RPMI8226 (cell line): ENCODE measurements at places on chromosomes 6 and 20.

GRCh38 chr6:73258721-73259120 lies 4.3 kb downstream of the KHDC1 start:
- DNase-seq, result no peak

- DNase-seq, result no peak
Observed at GRCh38 chr6:125095580-125096301, 57.8 kb upstream of the TPD52L1 start.

- DNase-seq, result no peak
Observed at GRCh38 chr20:38228436-38228835, 32.1 kb downstream of the KIAA1755 start.

DNA sequence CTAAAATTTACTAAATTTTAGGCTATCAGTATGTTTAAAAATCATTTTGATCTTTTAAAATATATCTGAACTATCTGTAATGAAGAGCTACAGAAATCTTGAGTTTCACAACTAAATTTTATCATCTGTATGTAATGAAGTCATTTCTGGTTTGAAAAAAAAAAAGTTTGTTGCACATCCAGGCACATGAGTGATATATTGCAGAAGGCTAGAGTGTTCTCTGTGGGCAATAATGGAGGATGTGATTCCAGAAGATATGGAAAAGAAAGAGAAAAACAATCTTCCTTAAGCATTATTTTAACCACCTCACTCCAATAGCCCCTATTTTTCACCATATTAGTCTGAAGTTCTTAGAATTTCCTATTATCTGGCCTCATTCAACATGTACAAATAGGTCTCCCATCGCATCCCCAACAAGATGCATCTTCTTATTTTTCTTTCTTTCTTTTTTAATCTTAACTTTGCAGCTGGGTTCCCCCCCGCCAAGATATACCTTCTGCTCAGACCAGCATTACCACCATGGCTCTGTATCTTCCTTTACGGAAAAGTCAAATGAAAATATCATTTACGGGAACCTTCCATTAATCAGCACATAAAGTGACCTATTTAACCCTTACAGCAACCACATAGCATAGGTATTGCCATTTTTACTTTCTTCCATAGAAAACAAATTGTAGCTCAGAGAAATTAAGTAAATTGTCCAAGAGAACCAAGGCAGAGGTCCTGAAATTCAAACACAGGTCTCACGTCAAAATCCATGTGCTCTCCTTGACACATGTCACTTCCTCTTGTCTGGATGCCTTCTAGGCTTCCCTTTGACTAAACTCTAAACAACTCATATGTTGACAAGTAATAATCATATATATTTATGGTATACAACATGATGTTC lies 116.9 kb downstream of the KIF13A start:
- no peak for DNase-seq

DNA sequence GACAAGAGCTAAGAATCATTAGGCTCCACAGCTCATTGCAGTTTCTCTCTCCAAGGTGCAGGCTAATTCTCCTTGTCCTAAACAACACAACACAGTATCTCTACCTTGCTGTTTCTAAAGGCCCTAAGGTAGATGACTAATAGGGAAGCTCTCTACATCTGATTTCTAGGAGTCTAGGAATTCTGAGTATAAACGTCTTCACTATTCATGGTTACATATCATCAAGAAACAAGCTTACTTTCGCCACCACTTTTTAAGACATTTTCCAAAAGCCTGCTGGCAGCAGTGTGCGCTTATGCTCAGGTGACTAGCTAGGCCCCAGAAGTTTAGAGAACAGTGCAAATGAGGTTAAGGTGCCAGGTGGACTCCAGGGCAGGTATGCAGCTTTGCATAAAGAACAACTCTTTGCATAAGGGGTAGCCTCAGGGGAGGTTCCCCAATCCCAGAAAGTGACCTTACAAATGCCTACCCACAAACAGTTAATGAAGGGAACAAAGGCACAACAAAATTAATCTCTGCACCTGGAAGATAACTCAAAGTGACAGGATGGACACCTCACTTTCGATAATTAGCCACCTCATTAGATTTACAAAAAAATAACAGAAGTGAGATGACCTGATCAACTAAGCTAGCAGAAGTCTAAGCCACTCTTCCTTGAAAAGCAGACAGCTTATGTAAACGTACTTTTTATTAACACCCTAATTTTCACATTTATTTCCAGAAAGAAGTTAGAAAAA lies 20.1 kb downstream of the B4GALT5 start:
- DNase-seq, result no peak

DNA sequence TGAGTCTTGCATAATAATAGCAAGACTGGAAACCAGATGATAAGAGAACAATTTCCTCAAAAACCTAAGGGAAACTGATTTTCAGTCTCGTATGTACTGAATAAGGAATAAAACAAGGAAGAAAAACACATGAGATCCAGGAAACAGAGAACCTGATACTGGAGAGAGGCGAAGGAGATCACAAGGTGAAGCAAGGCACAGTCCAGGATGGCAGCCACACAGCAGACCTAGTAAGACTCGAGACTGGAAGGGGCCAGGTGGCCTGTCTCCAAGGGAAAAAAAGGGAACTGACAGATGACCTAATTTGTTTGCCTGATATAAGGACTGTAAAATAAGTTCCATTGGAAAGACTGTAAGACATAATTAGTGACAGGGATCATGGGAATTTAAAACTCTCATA lies 71.1 kb downstream of the TASP1 start:
- DNase-seq, result no peak

GRCh38 chr6:113744861-113745260 lies 112.3 kb upstream of the MARCKS start:
- no peak for DNase-seq

DNA sequence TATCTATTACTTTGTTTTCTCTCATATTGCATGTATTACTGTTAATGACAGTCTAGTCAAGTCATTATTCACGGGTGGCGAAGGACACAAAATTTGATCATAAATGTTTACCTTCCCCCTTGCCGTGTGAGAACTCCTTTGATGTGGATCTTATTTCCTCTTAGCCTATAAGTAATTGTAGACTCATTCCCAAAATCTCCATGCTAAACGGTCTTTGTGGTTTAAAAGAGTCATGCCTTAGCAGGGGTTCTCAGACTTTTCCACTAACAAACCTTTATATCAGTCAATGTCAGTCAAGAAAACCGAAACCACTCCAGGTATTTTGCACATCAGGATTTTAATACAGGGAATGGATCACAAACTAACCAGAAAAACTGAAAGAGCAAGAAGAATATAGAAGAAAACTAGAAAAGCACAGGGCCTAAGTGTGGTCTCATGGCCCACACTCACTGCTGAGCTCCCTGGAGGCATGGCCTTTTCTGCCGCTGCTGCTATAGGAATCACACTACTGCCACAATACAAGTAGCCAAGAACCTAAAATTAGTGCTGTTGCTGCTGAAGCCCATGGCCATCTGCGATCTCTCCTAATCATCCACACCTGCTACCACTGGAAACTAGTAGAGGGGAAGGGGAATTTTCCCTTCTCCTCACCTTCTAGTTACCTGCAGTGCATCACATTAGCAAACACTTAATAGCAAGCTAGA lies 186.0 kb upstream of the POU3F2 start:
- DNase-seq, result no peak

DNA sequence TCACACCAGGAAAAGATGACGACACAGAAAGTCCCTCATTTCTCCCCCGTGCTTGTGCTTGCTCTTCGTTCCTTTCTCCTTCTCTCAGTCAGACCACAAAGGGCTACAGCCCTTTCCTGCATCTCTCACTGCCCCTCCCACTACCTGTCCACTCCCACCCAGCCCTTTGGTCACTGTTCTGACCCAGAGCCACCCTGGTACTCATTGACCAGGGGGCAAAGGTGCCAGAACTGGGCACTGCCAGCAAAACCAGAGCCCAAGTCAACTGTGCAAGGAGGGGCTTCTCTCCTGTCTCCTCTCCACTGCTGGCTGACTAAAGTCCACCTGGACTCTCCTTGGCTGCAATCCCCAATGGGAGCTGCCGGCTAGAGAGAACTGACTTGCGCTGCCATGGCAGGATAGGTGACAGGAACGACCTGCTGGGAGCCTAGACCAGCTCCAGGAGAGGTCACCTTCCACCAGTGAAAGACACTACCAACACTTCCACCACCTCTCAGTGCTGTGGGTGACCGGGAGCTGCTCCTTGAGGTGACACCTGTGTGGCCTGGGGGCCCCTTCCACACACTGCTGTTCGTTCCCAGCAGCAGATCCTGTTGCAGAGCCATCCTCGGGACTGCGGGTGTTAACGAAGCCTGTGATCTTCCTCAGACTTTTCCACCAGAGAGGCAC lies 32.8 kb downstream of the KCNK17 start:
- no peak for DNase-seq

DNA sequence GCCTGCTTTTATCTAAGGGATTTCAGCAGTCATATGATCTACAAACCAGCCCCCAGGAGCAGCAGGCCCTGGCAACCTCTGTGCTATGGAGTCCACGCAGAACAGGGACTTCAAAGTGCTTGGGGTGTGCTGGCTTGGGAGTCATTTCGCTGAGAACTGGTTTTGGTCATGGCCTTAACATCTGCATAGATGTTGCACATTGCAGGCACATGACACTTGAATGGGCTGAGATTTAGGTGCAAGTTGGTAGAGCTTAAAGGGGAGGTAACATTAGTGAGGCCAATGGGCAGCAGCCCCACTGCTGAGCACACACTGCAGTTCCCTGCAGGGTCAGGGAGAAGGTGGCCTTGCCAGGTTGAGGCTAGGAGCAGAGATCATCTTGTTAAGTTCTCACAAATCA lies 43.6 kb downstream of the RREB1 start:
- DNase-seq, result no peak

- no peak for DNase-seq
Observed at GRCh38 chr6:1326535-1327121, 14.7 kb downstream of the FOXQ1 start.

DNA sequence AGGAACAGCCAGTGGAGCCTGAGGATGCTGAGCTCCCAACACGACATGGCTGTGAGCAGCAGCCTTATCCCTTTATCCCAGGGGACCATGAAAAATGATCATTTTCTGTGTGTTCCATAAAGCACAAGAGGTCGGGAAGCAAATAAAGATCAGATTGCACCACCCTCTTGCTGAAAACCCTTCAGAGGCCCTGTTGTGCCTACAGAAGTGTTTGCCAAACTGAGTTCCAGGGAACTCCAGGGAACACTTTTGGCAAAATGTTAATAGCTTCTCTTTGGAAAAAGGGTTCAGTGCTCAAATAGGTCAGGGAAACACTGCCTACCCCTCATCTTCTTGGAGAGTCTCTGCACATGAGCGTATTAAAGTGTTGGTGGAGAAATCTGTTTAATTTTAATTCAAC lies 24.4 kb downstream of the ARMC2 start:
- no peak for DNase-seq

DNA sequence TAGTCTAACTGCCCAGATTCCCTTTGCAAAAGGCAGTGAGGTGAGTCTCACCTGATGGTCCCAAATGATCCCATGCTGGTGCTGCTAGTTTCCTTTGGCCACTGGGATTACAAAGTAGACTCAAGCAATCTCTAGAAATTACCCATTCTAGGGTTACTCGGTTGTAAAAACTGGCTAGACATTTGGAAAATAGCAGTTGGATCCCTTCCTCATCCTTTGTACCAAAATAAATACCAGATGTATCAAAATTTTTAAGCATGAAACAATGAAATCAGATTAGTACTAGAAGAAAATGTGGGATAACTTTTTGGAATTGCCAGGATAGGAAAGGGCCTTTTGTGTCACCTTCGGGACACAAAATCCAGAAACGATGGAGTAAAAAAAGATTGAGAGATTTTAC lies 112.9 kb upstream of the TOP1 start:
- no peak for DNase-seq

DNA sequence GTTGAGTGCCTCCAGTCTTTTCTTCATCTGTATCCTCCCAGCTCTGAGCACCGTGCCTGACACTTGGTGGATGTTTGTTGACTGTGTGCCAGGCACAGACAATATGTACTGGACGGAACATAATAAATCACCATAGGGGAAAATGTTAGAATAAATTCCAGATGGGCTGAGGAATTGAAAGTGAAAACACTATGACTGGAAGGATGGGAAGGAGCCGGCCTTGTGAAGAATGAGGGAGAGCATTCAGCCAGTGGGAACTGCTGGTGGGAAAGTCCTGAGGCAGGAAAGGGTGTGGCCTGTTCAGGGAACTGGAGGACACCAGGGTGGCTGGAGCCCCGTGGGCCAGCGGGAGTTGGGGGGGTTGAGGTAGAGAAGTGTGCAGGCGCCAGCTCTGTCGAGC lies 75.4 kb downstream of the MTHFD1L start:
- no peak for DNase-seq

- no peak for DNase-seq
Observed at GRCh38 chr6:1498491-1499113, 109.2 kb downstream of the FOXF2 start.

- peak; percentile 6 for DNase-seq
Observed at GRCh38 chr6:146598772-146599405, at the start of gene ADGB. ADGB (plus strand) TSS chr6:146598972; CDS start chr6:146599041, 69 bp downstream.
